ENCODE measurements at places on chromosomes 2 and 18. TPM values are rescaled to one million over a fixed set of nuclear protein-coding genes. Genes with fewer than 3 reads are reported as not detected.

- no peak for DNase-seq
- H3K36me3 ChIP-seq = peaks cover 14% of the 10 kb centered on the region
- no peak overlapping the region for H3K4me3 ChIP-seq
- H3K4me1 ChIP-seq = peaks cover 9% of the 10 kb centered on the region
These were observed 4.5 kb downstream of the SEMA4F start for GRCh38 chr2:74658516-74658915.

- no peaks in the 10 kb centered on the region for H3K36me3 ChIP-seq
- no peak overlapping the region for H3K27ac ChIP-seq
- H3K4me3 ChIP-seq = no peak overlapping the region
- H3K4me1 ChIP-seq = no peaks in the 10 kb centered on the region
These were observed 42.6 kb upstream of the ASXL2 start for GRCh38 chr2:25920786-25921415.

- no peaks in the 10 kb centered on the region for H3K36me3 ChIP-seq
- H3K4me1 ChIP-seq = no peaks in the 10 kb centered on the region
- H3K4me3 ChIP-seq = no peak overlapping the region
- H3K27me3 ChIP-seq = peaks cover 10% of the 10 kb centered on the region
- no peak for DNase-seq
These were observed 311.6 kb downstream of the STK39 start for GRCh38 chr2:167935803-167936110.

- no peak overlapping the region for H3K27ac ChIP-seq
- no peaks in the 10 kb centered on the region for H3K27me3 ChIP-seq
- peaks cover 5% of the 10 kb centered on the region for H3K4me1 ChIP-seq
- no peak for DNase-seq
- H3K4me3 ChIP-seq = no peak overlapping the region
- H3K36me3 ChIP-seq = no peaks in the 10 kb centered on the region
These were observed 75.6 kb downstream of the ICOS start for GRCh38 chr2:204012072-204012653.

- H3K36me3 ChIP-seq = no peaks in the 10 kb centered on the region
- H3K27me3 ChIP-seq = no peaks in the 10 kb centered on the region
- H3K27ac ChIP-seq = no peak overlapping the region
- H3K4me3 ChIP-seq = no peak overlapping the region
These were observed 64.5 kb downstream of the ZFP36L2 start for GRCh38 chr2:43161650-43162510.

- H3K27ac ChIP-seq = no peak overlapping the region
- no peaks in the 10 kb centered on the region for H3K4me1 ChIP-seq
- no peak overlapping the region for H3K4me3 ChIP-seq
- DNase-seq = no peak
- no peaks in the 10 kb centered on the region for H3K36me3 ChIP-seq
- no peaks in the 10 kb centered on the region for H3K27me3 ChIP-seq
These were observed 53.6 kb downstream of the HS6ST1 start for GRCh38 chr2:128264881-128265607.

DNA sequence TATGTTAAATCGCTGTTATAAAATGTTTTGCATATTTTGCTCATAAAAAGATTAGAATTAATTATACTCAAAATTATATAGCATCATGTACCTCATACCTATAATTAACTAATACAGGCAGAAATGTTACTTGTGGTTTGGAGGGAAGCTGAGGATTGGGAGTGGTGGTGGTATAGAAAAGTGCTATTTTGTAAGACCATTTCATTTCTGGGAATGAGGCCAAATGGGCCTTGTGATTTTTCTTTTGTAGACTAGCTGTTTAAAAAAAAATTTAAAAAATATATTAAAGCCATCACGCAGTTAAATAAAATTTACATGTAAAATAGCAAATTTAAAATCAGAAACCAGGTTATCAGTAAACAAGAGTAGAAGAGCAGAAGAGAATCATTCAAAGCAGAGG, 560.8 kb upstream of the FAM98A start:
- no peaks in the 10 kb centered on the region for H3K4me1 ChIP-seq
- no peaks in the 10 kb centered on the region for H3K27me3 ChIP-seq
- H3K27ac ChIP-seq = no peak overlapping the region
- no peak for DNase-seq
- H3K4me3 ChIP-seq = no peak overlapping the region

DNA sequence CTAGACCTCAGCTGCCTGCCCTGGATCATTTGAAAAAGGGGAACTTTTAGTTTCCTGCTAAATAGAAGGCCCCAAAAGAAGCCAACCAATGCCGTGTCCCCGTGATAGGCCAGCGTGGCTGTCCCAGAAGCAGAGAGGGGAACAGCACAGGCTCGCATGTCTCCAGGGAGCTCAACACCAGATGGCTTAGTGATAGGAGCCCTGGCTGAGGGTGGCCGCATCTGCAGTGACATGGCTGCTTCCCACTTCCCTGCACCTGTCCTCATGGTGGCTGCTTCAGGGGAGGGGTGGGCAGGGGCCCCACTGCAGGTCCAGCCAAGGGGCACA, 79.6 kb downstream of the MBP start:
- H3K36me3 ChIP-seq = peaks cover 12% of the 10 kb centered on the region
- no peak overlapping the region for H3K4me3 ChIP-seq
- H3K27ac ChIP-seq = peak overlapping the region; percentile 91
- H3K27me3 ChIP-seq = no peaks in the 10 kb centered on the region
- peaks cover 53% of the 10 kb centered on the region for H3K4me1 ChIP-seq

- no peak for DNase-seq
- no peaks in the 10 kb centered on the region for H3K36me3 ChIP-seq
- no peaks in the 10 kb centered on the region for H3K27me3 ChIP-seq
These were observed 52.7 kb upstream of the CCDC68 start for GRCh38 chr18:55012008-55012407.

GRCh38 chr2:174024524-174025270, 59.5 kb upstream of the SP3 start:
- no peaks in the 10 kb centered on the region for H3K27me3 ChIP-seq
- DNase-seq = no peak
- H3K4me3 ChIP-seq = no peak overlapping the region
- no peak overlapping the region for H3K27ac ChIP-seq
- no peaks in the 10 kb centered on the region for H3K36me3 ChIP-seq
- H3K4me1 ChIP-seq = no peaks in the 10 kb centered on the region

- H3K4me1 ChIP-seq = no peaks in the 10 kb centered on the region
- DNase-seq = no peak
- H3K27ac ChIP-seq = no peak overlapping the region
- H3K27me3 ChIP-seq = no peaks in the 10 kb centered on the region
These were observed 54.2 kb downstream of the TSN start for GRCh38 chr2:121809607-121810006.

DNA sequence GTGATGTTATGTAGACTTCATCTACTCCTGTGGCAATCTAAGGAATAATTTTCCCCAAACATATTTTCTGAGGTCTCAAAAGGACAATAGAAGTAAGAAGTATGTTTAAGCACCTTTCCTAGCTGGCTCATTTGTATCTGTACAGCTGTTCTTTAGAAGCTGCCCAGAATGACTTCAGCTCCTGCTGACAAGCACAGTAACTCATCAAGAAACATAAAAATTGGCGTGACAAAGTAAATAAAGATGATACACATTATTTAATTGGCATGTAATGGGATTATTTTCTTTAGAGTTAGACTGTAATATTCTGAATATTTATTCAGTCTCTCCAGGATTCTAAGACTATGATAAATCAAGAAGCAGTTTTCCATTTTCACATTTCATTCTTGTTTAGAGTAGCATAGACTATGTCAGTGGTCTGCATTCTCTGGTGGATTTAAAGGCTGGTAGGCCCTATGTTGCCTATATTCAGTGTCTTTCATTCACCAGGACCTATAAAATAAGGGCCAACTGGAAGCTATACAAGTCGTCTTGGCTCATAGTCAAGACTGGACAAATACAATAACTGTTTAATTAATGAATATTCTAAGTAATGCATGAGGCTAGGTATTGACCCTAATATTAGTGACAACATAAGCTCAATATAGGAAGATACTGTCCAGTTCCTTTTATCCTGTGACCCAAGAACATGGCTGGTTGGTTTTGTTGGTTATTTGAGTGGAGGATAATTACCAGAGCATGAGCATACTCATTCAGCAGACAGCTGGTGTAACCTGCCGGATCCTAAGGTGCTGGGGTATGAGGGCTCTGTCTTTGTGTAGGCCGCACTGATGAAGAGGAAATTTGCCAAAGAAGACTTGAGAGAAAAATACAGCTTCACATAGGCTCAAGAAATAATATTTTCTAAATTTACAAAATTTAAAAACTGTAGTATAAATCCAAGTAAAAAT, 107.0 kb downstream of the PDE1A start:
- H3K4me1 ChIP-seq = no peaks in the 10 kb centered on the region
- no peak overlapping the region for H3K27ac ChIP-seq
- DNase-seq = no peak

DNA sequence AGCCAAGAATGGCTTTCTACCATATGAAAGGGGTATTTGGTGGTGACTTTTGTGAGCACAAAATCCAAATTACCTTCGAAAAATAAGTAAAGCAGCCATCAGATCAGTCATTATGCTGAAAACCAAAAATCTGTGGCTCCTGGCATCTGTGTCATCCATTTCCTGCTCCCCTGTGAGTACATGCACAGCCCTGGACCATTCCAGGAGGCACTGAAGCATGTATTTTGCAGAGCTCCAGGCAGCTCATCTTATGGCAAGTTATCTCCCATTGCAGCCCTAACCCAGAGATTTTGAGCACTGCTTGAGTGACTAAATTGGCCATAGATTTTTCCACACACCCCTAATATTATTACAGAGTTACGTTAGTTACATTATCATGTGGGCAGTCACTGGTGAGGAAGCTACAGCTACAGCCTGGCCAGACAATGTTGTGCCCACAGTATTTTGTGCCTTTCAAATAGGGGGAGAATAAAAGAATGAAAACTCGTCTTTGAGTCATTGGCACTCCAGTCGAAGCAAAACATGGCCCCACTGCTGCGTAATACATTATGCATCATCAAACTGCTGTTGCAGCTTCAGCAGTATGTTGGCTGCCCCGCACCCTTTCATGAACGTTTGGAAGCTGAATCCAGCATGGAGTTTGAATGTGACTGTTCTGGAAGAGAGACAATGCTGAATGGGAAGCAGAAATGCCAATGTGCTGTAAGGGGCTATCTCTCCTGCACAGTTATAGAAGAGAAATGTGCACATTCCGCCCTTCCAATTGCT, 702.2 kb downstream of the RNF144A start:
- H3K27ac ChIP-seq = no peak overlapping the region
- no peak for DNase-seq
- H3K27me3 ChIP-seq = no peaks in the 10 kb centered on the region

DNA sequence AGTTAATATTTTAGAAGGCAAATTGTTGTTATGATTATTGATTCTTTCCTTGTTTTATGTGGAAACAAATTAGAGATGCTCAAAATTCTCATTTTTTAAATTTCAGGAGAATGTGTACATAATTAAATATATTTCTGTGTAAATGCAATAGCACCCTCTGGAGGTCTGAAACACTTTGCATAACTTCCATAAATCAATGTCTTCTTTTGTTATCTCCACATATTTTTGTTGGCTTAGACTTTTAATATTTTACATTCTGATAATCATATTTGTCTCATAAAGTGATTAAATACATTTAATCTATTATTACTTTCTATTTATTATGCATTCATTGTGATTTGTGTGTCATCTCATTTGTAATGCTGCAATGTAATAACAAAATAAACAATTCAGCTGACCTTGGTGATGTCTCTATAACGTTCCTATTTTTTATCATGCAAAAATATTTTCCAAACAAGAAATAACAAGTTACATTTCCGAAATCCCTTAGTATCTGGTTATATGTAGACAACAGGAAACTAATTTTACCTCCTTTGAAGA, 201.8 kb upstream of the GALNT5 start:
- no peak overlapping the region for H3K4me3 ChIP-seq
- H3K27me3 ChIP-seq = no peaks in the 10 kb centered on the region
- peak; percentile 8 for DNase-seq
- H3K36me3 ChIP-seq = no peaks in the 10 kb centered on the region
- no peak overlapping the region for H3K27ac ChIP-seq
- no peaks in the 10 kb centered on the region for H3K4me1 ChIP-seq

- DNase-seq = no peak
- H3K27me3 ChIP-seq = no peaks in the 10 kb centered on the region
- H3K27ac ChIP-seq = no peak overlapping the region
- H3K4me1 ChIP-seq = no peaks in the 10 kb centered on the region
- H3K36me3 ChIP-seq = no peaks in the 10 kb centered on the region
These were observed 218.8 kb upstream of the RAB6C start for GRCh38 chr2:129760669-129761068.

DNA sequence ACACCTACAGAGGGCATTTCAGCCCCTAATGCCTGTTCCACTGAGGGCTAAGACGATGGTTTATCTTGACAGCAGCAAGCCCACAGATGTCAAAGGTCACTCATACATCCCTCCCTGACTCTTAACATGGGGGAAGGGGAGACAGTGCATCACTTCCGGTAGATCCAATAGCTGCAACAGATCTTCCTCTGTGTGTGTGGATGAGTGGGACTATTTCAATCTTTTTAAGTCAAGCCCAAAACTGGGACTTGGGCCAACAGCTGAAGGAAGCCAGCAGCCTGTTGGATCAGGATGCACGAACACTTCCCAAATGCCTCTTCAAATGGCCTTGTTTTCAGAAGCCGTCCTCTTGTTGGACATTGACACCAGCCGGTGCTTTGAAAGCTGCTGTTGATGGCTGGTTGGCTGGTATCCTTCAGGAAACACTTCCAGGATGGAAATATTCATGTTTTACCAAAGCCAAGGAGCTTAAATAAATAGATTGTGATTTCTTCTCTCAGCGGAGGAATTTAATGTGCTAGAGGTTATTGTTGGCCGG, 59.2 kb downstream of the IL1R2 start:
- no peaks in the 10 kb centered on the region for H3K4me1 ChIP-seq
- no peaks in the 10 kb centered on the region for H3K27me3 ChIP-seq
- H3K27ac ChIP-seq = no peak overlapping the region
- no peak for DNase-seq

GRCh38 chr2:44679584-44679983, 261.9 kb upstream of the SIX3 start:
- no peak for DNase-seq
- peaks cover 4% of the 10 kb centered on the region for H3K4me1 ChIP-seq
- H3K27ac ChIP-seq = no peak overlapping the region
- no peak overlapping the region for H3K4me3 ChIP-seq
- no peaks in the 10 kb centered on the region for H3K27me3 ChIP-seq

Gene C2orf66
- total RNA-seq = not detected

Gene ASPRV1
- 1.7 TPM for total RNA-seq

Gene ABCA12
- total RNA-seq = not detected

Gene LRRTM4
- not detected for total RNA-seq

Gene IL18R1
- total RNA-seq = 19.9 TPM

Gene MAP3K19
- not detected for total RNA-seq

Gene EHD3
- 3.5 TPM for total RNA-seq

Gene ATOH8
- not detected for total RNA-seq

Gene POTEJ
- total RNA-seq = not detected

Gene ABCG8
- total RNA-seq = not detected

Gene IRS1
- total RNA-seq = 3.5 TPM

Gene FBXO48
- total RNA-seq = 2.7 TPM

Gene OSR1
- not detected for total RNA-seq

Gene GATA6
- total RNA-seq = 0.10 TPM

Gene DSG2
- 0.10 TPM for total RNA-seq

Gene THSD7B
- not detected for total RNA-seq

Gene EGR4
- 0.69 TPM for total RNA-seq

Gene ZNF521
- total RNA-seq = 1.8 TPM

Gene CYBRD1
- 0.94 TPM for total RNA-seq

Gene NEURL3
- total RNA-seq = not detected

Gene ALKAL2
- not detected for total RNA-seq

All from CD4-positive, CD25-positive, alpha-beta regulatory T cell (primary cell).